ENCODE measurements at places on chromosomes 3 and 15. TPM values are rescaled to one million over a fixed set of nuclear protein-coding genes. Genes with fewer than 3 reads are reported as not detected.

DNA sequence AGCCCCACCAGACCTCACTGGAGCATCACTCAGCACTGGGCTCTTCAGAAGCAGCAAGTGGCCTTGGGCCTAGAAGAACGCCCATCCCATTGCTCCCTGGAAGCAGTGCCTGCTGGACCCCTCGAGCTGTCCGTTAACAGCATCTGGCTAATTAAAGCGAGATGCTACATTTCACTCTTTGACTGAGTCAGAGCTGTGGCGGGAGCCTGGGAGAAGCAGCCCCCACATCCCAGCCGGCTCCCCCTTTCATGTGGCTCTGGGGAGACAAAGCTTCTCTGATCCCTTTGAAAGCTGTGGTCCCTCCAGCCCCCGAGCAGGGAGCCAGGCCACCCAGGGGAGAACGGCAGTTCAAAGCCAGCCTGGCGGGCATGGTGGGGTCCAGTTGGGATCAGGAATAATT, 103.7 kb downstream of the MEGF11 start:
- no peak for DNase-seq

Gene C3orf22
- total RNA-seq: not detected

Gene GOLGA6L10
- total RNA-seq: 1.2 TPM

GRCh38 chr3:52246728-52247408, 1.3 kb downstream of the PPM1M start:
- DNase-seq: no peak

Gene MB21D2
- total RNA-seq: 21.2 TPM

Gene ACKR4
- not detected for total RNA-seq

GRCh38 chr3:133469140-133469731, 69.4 kb downstream of the BFSP2 start:
- DNase-seq: peak; percentile 63

Measured in epithelial cell of proximal tubule (primary cell).